Neuronal stem cell (in vitro differentiated cells): ENCODE measurements at places on chromosomes 7 and 10.

- DNase-seq: no peak
Measured at GRCh38 chr10:71202314-71202713, 10.1 kb upstream of the UNC5B start.

- no peak for DNase-seq
Measured at GRCh38 chr7:133563251-133563650, 310.4 kb downstream of the EXOC4 start.

DNA sequence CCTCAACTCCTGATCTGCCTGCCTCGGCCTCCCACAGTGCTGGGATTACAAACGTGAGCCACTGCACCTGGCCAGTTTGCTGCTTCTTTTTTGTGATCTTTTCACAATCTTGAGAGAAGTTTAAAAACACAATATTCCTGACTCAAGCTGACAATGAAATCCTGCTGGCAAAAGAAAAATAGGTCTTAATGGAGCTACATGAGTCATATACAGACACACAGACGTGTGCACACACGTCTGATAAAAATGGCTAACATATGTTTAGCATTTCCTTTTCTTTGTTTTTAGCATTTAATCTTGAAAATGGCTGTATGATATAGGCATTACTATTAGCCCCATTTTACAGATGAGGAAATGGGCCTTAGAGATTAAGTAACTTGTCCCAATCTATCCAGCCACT, 29.4 kb upstream of the RAB18 start:
- DNase-seq: no peak

DNA sequence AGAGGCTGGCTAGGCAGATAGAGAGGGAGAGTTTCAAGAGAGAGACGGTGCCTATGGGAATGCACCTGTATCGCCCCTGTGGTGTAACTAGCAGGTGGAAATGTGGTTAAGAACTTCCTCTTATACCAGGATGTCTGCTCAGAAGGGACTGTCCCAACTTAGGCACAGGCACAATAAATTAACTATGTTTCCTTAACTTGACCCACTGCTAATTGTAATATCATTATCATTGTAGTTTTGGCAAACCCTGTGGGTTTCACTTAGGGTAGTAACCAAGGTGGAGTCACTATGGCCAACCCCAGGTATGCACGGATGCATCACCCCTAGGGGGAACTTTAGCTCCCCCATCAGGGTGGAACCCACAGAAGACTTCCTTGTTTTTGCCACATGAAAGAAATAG, 455.7 kb downstream of the DGKB start:
- DNase-seq: no peak

- DNase-seq: no peak
Measured at GRCh38 chr7:46162609-46163008, 241.5 kb upstream of the IGFBP3 start.

DNA sequence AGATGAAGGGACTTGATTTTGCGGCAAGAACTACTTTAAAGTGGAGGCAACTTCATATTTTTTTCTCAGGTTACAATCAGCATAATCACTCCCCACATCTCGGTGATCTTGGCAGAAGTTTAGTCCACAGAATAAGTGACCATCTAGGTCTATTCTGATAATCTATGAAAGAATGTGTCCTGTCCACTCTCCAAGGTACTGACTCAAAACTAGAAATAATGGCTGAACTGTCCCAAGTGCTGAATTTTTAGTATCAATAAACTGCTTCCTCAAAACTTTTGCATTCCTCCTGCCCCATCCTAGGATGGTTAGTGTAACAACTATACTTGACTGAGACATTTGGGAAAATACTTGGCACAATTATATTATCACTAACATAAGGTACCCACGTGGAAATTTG, 10.9 kb upstream of the CHRM2 start:
- DNase-seq: peak; percentile 59

GRCh38 chr7:6476596-6477317, 29.0 kb upstream of the DAGLB start:
- no peak for DNase-seq

DNA sequence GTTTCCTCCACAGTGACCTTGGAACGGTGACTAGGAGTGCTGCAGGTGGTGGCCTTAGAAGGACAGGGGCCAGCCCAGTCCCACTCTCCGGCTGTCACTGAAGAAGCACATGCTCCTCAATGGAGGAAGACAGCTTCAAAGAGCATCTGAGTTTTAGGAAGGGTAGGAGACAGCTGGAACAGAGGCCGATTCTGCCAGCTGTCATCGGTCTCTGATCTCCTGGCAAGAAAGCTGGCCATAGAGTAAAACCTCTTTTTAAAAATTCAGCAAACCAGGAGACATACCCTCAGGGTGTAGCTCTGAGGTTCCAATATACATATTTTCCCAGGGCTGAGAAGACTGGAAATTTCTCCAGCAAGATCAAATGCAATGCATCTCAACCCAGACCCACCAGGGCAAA, 55.9 kb downstream of the KCNMA1 start:
- no peak for DNase-seq

GRCh38 chr7:93980744-93981479, 23.2 kb downstream of the BET1 start:
- no peak for DNase-seq

DNA sequence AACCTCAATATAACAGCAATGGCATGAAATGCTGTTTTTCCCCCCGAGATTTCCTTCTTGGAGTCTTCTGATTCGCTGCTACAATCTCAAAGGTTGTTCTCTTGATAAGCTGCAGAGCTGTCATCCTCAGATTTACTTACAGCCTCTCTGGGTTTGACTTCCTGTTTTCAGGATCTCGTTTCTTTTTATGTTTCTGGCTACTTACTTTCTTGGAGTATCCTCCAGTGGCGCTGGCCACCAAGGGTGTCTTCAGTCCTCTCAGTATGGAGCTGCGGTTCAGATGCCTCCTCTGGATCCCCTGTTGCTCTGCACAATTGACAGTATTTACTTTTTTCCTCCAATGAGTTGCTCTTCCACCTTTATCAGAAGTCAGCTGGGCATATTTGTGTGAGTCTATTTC, 152.0 kb upstream of the TMEM72 start:
- DNase-seq: no peak

DNA sequence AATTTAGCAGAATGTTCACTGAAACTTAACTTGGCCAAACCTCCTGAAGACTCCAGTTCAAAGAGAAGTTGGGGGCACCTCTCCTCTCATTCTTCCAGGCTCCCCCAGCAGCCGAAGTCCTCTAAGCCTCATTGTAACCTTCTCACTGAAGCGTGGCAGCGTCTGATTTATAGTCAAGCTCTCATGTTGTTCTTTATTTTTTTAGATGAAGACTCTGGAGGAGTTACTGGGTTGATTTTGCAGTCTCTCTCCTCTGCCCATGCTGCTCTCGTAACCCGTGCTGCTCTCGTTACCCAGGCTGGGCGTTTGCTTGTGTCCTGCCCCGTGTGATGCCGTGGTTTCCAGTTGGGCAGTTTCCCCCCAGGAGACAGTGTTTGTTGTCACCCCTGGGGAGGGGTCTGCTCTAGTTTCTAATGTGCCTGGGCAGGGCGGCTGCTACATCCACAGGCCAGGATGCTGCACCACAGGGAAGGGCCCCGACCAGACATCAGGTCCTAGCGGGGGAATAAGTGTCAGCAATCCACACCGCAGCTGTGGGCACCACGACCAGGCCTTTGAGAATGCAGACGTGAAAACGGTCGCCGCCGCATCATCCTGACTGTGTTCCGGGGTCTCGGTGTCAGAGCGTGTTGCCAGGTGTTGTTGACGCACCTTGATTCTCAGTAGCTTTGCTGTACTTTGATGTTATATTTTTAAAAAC, 65.2 kb downstream of the WDR37 start:
- no peak for DNase-seq

DNA sequence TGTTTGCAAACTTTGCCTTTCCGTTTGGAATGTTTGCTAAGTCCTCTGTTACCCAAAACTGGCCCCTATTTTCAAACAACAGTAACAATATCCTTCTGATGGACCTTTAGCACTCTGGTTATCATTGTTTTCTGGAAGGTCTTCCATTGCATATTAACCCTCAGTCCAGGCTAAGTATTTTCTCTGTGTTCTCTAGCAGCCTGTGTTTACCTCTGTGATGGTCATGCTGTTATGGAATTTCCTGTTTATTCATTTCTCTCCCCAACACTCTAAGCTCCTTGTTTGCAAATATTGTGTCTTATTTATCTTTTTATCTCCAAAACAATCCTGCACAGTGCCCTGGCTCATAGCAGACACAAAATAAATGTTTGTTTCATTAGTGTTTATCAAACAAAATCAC, 560.3 kb downstream of the ATRNL1 start:
- no peak for DNase-seq

- no peak for DNase-seq
Measured at GRCh38 chr10:36840788-36841187, 284.6 kb upstream of the ANKRD30A start.

DNA sequence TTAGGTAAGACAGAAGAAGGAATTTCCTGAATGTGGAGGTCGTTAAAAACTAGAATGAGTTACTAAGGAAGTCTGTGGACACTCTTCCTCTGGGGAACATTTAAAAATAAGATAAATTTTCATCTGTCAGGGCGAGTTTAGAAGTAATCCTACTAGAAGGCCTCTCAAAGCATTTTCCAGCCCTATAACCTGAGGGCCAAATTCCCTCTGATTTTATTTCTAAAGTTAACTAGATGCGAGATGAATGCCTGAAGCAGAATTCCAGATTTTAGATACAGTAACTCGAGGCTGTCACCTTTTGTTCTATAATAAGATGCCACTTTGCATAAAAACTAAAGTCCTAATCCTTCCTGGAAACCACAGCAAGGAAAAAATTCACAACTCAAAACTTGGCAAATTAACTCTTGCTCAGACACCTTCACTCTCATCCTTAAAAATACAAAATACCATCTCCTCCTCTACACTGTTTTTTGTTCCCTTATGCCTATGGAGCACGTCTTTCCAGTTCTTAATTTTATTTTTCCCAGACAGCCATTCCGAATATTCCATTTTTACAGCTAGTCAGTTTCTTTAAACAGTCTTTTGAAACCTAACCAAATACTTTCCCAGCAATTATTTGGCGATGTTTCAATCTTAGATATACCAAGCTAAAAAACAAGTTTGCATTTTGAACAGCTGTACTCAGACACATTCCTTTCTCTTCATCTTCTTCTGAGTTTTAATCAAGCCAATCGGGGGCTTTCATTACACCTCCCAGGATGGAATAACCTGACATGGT, 420.7 kb upstream of the NFE2L3 start:
- no peak for DNase-seq

DNA sequence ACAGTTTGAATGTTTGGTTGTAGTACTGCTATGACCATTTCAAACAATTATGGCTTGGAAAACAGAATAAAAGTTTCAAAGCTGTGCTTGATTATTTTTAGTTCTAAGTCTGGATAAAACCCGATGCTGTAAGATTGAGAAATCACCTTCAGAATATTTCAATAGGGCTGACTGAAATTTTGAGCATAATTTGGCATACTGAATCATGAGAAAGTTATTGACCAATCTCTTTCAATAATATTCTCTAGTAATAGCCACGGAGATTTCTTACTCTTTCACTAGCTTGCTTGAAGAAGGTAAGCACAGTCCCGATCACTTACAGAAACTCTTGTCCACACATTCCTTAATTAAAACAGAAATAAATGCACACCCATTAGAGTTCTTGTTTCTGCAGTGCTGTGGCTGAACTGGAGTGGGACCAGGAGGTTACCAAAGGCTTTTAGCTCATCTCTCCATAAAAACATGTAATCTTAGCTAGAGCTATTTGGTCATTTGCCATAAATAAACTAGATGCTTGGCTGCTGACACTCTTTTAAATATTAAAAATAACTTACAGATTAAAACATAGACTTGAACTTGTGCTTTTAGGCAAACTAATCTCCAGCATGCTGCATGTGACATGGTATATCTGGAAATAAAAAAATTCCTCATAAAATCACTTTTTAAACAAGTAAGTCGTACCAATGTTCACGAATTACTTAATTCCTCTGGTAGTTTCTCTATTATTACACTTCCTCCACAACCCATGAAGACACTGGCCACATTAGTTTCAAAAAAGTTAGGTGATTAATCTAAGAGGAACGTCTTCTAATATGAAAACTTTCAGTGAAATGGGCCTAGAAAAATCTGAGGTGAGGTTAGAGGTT, 97.8 kb downstream of the AGMO start:
- no peak for DNase-seq

DNA sequence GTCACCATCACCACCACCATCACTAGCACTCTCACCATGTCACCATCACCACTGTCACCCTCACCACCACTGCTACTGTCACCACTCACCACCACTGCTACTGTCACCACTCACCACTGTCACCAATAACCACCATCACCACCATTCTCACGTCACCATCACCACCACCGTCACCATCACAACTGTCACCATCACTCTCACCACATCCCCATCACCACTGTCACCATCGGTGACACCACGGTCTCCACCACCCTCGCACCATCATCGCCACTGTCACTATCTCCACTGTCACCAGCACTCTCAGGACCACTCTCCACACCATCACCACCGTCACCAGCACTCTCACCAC, 130.4 kb downstream of the MAD1L1 start:
- DNase-seq: no peak

DNA sequence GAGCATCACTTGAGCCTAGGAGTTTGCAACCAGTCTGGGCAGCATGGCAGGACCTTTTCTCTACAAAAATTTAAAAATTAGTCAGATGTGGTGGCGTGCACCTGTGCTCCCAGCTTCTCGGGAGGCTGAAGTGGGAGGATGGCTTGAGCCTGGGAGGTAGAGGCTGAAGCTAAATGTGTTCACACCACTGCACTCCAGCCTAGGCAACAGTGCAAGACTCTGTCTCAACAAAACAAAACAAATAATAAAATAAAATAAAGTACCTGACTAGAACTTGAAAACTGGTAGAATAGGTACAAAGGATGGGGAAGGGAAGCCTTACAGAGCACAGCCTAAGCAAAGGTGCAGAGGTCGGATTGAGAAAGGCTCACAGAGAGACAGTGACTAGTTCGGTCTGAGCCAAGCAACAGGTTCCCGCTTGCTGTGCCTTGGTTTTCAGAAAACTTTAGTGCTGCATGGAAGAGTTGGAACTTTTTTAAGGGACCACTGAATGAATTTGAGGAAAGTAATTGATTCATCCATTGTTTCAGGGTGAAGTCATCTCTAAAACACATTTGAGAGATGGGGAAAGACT, 100.1 kb upstream of the STK17A start:
- no peak for DNase-seq

GRCh38 chr10:21398563-21399231, 126.8 kb downstream of the SKIDA1 start:
- no peak for DNase-seq

GRCh38 chr7:1698951-1699350, 28.9 kb downstream of the ELFN1 start:
- DNase-seq: no peak

DNA sequence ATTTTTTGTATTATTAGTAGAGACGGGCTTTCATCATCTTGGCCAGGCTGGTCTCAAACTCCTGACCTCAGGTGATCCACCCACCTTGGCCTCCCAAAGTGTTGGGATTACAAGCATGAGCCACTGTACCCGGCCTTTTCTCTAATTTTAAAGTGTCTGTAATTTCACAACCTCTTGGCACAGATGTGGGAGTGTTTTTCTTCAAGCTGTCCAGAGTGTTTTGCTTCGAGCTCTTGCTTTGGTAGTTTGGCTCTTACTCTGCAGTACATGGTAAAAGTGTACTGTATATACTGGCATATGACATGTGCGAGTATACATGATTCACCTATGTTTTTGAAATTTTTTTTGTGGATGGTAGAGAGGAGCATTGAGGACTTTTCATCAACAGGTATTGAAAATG, 9.8 kb downstream of the SRGN start:
- DNase-seq: no peak
